Skin of body (tissue), 3 donors: ENCODE measurements at places on chromosomes 1 and 21.

DNA sequence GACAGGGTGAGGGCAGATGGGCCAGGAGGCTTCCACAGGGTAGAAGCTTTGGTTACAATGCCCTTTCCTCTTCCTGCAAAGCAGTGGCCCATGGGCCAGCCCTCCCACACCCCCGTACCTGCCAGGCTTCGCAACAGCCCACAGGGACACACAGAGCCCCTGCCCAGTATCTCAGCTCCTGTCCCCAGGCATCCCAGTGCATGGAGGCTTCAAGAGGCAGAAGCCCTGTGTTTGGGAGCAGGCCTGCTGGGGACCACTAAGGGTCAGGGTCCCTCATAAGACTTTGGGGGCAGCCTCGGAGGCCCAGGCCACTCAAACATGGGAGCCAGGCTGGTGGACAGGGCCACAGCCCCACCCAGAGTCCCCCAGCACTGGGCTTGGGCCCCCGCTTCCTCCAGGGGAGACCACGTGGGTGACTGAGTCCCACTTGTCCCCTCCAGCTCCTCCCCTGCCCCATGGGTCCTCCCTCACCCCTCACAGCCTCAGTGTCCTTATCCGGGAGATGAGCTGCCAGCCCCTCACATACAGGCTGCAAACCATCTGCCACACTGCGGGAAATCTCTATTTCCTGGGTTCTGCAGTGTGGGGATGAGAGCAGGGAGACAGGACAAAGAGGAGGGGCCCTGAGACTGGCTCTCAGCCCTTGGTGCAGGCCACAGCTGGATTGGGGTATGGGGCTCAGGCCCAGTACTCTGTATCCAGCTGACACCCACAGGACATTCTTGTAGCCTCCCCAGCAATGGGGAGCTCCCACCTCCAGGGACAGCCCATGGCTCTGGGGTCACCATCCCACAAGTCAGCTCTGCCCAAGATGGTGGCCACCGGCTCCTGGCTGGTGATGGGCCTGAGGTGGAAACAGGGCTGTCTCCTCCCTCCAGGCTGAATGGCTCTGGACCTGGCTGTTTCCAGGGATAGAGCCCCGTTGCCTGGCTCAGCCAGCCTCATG is 50.7 kb downstream of the WNT9A start:
- no peak for DNase-seq

- DNase-seq: peak; percentile 44
These were observed 787 bp downstream of the PTGFR start for GRCh38 chr1:78491451-78492071.

DNA sequence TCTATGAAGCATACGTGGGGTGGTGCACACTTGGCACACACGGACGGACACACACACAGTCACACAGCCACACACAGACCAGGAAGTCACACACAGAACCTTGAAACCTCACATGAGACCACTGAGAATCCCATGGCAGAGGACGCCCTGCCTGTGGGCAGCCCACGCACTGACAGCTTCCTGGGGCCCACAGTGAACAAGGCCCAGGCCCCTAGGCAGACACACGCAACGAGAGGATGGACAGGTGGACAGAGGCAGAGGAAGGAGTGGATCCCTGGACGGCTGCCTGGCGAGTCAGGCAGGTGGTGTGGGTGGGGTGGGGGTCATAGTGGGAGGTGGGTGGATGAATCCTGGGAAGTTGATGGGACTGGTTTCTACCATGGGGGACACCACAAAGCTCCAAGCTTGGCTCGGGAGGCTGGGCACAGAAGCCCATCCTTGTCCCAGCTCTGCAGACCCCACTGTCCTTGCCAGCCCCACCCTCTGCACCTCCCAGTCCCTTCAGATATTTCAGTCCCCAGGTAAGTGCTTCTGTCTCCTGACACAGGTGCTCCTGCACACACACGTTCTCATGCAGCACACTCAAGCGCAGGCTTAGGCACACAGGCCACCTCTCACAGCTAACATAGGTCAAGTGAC is 49.1 kb downstream of the WNT9A start:
- no peak for DNase-seq

GRCh38 chr21:44547656-44548331 is 3.5 kb downstream of the KRTAP10-2 start:
- DNase-seq: no peak

- DNase-seq: no peak
These were observed 14.0 kb downstream of the KDF1 start for GRCh38 chr1:26946270-26946669.

DNA sequence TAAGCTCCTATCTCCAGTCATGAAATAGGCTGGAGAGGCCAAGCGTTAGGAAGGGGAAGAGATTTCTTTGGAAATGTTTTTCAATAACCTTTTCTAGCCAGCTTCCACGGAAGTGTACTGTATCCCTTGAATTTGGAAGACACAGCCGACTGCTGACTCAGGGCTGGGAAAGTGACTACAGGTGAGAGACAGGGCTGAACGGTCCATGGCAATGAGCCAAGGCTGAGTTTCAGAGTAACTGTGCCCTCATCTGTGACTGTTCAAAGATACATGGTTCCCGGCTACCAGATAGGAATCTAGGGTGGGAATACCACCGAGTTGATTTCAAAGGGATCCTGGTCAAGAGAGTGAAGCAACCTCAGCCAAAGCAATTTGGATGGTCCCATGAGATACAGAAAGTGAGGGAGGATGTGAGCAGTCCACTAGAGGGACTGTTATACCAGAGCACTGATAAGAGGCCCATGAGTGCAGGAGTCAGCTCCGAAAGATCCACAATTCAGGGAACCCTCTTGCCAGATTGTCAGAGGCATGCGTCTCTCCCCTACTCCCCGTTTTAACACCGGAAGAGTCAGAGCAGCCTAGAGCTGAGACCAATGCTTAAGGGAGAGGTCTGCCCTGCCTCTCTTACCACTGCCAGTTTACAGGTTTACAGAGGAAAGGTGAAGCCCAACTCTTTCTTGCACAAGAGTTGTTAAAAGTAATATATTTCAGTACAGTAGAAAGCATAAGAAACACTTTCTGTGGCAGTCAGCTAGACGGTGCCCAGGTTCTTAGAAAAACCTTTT is 3.2 kb upstream of the KRTAP19-8 start:
- DNase-seq: no peak

- DNase-seq: peak; percentile 90
These were observed at the start of gene ETV3 for GRCh38 chr1:157138220-157139051. ETV3 (minus strand) TSS chr1:157138395; CDS start chr1:157136352, 2,043 bp downstream.

DNA sequence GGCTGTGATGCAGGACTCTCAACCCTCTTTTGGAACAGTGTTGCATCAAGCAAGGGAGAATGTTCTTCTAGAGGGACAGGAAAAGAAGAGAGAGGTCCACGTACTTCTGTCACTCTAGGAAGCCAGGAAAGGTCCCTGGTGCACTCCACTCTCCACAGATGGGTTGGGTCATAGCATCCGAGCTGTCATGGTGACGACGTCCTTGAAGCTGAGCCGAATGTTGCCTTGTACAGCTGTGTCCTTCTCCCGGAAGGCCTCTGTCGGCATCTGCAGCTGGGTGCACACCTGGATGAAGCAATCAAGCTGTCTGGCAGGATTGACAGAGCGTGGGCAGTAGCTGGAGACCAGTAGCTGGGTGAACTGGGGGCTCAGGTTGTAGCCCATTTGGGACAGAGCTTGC is 12.5 kb downstream of the MDM4 start:
- no peak for DNase-seq

- DNase-seq: no peak
These were observed 144.0 kb upstream of the CD34 start for GRCh38 chr1:208054911-208055379.

GRCh38 chr1:115194506-115194905 is 105.2 kb upstream of the TSPAN2 start:
- peak; percentile 69 for DNase-seq

DNA sequence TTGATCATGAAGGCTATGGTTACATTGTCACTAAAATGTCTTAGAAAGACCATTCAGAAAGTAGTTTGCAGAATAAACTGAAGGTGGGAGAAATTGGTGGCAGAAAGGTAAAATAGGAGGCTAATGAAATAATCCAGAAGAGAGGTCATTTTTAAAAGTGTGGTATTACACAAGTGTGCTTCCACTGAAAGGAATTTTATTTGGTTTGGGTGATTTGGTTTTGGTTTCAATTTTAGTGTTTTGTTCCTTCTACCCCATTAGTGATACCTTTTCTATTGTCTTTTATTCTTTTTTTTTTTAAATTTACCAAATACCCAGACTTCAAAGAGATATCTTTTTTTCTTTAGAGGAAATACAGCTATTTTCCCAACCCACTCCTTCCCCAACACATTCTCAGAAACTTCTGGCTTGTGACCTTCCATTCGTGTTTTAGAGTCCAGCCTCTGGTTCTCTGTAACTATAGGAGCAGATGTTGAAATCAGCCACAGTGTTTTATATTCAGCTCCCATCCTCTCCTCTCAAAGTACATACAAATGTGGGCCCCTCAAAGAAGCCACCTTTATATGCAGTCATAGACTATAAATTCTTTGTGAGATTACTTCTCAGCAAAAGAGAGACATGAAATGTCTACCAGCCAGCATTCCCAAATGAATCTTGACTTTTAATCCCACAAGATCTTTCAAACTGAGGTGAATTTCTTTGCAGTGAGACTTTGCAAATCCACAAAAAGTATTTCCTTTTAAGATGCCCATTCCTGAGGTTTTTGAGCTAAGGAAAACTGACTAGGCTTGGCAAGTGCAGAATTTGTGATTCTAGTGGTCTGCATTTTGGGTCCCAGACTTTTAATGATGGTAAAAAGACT is 42.0 kb upstream of the PALMD start:
- DNase-seq: no peak

GRCh38 chr1:228048659-228049298 is 33.7 kb upstream of the ARF1 start:
- no peak for DNase-seq

GRCh38 chr21:15308333-15308732 is 243.5 kb upstream of the NRIP1 start:
- DNase-seq: no peak

DNA sequence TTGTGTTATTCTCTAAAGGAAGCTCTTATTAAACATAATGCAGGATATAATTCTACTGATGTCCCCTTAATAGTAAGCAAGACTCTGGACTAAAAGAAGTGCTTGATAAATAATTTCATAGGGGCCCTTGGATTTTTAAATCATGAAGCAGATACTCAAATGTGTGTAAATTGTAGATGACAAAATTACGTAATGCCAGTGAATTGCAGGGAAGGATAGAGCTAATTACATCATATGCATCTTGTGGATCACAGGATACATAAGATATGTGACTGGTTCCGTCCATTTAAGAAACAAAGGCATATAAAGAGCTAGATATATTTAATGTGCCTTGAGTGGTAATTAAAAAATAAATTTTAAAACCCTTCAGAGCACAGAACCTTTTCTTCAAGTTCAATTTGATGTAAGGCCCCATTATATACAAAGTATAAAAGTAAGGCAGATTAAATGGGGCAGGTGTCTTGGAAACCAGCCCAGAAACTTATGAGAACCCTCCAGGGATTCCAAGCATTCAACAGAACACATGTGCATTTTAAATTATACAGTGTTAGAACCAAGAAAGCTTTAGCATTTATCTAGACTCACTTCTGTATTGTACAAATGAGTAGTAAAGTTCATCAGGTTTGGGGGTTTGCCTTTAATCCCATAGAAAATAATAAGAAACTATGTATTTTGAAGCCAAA is 190.4 kb downstream of the NCAM2 start:
- DNase-seq: no peak

GRCh38 chr1:110495926-110496600 is 22.9 kb downstream of the KCNA10 start:
- DNase-seq: peak; percentile 36

GRCh38 chr1:92879316-92879968 is 47.6 kb downstream of the RPL5 start:
- no peak for DNase-seq
